ENCODE measurements at places on chromosomes 16 and 17.

GRCh38 chr17:12993631-12994030 lies 24.2 kb downstream of the ELAC2 start:
- no peak for DNase-seq

DNA sequence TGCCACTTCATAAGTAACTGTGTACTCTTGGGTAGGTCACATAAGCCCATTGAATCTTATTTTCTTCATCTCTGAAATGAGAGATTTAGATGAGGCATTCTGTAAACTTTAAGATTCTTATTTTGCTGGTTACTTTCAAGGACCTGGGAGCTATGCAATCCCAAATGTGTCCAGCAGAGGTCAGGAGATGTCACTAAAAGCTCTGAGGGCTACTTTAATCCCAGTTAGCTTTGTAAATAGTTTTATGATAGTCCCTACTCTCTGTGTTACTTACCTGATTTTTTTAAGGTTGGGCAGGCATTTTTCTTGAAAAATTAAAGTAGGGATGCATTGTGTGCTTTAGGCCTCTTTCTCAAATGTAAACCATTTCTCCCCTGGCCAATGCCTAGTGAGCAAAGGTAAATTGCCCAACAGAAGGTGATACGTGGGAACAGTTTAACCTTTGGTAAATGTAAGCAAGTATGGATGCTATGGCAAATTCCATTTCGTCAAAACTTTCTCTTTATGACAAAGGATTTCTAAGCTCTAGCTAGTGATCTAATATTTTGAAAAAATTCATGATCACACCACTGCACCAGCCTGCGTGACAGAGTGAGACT lies 57.1 kb upstream of the WSB1 start:
- DNase-seq, result no peak

DNA sequence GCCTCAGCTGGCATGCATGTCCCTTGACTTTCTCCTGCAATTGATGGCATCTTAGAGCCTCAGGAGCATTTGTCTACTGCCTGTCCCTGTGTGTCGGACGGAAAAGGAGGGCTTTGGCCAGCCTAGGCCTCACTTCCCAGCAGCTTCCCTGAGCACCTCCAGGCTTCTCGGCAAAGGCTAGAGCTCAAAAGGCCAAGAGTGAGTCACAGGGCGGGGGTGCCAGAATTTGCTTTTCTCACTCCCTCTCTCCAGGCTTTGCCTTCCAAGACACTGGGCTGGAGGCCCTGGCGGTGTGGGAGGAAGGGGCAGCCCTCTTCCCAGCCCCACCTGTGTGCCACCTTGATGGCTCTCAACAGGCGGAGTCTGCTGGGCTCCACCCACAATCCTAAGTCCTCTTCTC lies 107.3 kb upstream of the MAF start:
- no peak for DNase-seq

DNA sequence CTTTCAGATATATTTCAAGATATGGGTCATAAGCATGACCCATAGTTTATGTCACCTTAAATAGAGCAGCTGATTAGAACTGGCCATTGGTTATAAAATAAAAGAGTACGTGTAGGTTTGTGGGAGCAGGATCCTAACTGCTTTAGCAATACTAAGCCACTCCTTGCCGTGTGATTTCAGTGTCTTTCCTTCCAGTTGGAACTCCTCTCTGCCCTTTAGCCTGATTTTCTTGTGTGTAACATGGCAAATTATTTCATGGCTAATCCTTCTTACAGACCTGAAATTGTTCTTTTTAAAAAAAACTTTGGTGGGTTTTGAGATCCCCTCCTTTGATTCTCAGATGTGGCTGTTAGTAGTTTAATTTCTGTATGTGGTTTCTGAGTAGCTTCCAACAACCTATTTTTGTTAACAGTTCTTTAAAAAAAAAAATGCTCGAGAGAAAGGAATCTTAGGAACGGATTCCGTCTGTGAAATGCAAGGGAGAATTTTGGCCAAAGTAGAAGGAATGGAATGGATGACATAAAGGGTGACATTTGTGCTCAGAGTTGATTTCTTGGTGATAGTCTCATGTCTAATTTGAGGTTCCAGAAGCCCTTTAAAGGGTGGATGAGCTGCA lies 39.9 kb downstream of the DHRS7B start:
- DNase-seq, result no peak

DNA sequence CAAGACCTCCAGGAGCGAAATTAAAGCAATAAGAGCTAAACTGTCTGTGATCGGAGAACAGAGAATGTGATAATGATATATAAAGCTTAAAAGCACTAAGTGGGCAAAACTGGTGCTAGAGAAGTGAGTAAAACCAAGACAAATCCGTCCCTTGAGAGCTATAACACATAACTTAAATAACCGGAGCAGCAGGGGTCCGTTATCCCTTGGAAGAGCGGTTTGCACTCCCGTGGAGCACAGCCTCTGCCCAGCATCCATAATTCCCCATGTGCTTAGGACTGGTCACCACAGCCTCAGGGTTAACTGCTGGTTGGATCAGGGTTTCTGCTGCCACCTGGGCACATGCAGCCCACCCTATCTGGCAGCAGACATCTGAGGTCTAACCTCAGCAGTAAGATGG lies 489.0 kb downstream of the NPIPA7 start:
- DNase-seq, result no peak

DNA sequence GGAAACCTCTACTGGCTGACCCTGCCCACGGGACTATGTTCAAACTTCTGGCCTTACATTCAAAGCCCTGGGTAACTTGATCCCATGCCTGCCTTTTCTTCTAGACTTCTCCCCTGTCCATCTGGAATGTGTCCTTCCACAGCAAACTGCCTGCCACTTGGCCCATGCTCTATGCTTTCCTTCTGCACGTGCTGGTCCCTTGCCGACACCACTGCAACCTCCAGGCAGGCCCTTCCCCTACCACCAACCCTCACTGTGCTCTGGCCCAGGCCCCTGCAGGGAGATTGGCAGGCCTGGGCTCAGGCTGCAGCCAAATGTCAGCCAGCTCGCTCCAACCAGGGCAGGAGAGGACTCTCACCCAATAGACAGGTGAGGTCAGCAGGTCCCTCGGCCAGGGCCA lies 11.0 kb downstream of the HSD11B2 start:
- no peak for DNase-seq

DNA sequence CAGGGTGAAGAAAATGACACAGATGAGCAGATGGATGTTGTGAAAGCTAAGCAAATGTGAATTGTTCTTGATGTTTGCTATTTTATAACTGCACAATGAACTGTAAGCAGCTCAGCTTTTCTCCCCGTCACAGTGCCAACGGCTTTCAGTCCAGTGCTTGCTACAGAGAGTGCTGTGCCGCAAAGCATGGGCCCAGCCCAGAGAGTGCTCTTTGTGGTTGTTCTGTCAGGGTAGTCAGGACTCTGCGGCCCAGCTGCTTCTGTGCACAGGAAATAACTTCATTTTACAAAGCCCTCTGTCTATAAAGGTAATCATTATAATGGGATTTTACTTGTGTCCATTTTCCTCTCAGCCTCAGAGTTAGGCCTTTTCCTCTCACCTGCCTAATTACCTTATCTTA lies 39.1 kb downstream of the CDRT15 start:
- DNase-seq, result no peak

DNA sequence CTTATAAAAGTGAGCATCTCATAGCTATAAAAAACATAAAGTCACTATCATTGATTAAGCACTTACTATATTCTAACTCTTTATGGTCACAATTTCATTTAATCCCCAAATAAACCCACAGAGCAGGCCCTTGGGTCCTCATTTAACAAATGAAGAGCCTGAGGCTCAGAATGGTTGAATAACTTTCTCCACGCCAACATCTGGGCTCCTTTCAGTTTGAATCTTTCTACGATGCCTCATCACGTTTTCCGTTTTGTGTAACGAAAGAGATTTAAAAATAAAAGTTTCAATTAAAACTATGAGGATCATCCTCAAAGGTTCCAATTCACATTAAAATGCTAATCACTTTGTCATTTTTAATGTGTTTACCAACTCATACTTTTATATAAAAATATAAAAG lies 74.2 kb upstream of the ADAMTS18 start:
- DNase-seq, result no peak

All from cortex of kidney (tissue), 1 donor.